ENCODE measurements at places on chromosomes 3 and 15.

DNA sequence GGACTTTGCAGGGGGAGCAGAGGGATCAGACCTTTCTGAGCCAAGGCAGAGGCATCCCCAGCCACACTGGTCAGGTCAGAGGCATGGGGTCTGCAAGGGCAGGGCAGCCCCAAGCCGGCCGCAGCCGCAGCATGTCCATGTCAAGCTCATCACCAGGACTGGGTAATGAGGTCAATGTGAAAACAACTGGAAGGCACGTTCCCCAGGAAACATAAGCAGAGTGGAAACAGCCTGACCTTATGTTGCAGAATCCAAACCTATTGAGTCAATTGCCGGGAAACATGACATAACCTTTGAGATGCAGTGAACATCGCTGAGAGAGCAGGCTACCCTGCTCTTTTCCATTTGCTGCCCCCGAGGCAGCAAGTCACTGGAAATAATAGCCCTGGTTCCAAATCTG is 315.1 kb upstream of the IGF1R start:
- no peak for DNase-seq

DNA sequence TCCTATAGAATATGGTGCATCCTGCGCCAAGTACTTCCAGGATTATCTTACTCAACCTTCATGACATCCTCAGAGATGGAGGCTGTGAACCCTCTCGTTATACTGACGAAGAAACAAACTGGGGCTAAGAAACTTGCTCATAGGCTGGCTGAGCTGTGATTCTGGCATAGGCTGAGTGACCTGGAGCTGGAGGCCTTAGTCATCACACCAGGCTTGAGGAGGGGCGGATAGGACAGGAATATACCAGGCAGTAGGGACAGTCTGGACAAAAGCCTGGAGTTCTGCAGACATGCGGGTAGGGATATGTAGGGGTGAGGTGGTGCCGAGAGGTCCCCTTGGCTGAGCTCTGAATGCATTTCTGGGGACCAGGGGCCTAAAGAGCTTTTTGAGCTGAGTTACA is 18.1 kb downstream of the HEMK1 start:
- DNase-seq = no peak

DNA sequence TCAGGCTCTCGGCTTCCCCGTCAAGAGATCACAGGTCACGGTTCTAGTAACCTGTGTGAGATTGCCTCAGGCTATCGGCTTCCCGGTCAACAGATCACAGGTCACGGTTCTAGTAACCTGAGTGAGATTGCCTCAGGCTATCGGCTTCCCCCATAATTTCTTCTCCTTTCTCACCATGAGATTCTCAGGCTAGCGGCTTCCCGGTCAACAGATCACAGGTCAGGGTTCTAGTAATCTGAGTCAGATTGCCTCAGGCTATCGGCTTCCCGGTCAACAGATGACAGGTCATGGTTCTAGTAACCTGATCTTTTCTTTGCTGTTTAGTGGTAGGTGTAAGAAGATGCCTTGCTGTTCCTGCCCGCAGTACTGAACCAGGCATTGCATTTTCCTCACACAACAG is 418.2 kb upstream of the ZNF717 start:
- DNase-seq = no peak

- DNase-seq = no peak
These were observed 36.9 kb downstream of the SENP8 start for GRCh38 chr15:72155003-72155621.

- DNase-seq = no peak
These were observed 303.0 kb upstream of the TPRG1 start for GRCh38 chr3:188868803-188869202.

GRCh38 chr3:12972781-12973702 is 100.2 kb downstream of the IQSEC1 start:
- no peak for DNase-seq

GRCh38 chr15:41797201-41797944 is 23.1 kb downstream of the MAPKBP1 start:
- DNase-seq = no peak

DNA sequence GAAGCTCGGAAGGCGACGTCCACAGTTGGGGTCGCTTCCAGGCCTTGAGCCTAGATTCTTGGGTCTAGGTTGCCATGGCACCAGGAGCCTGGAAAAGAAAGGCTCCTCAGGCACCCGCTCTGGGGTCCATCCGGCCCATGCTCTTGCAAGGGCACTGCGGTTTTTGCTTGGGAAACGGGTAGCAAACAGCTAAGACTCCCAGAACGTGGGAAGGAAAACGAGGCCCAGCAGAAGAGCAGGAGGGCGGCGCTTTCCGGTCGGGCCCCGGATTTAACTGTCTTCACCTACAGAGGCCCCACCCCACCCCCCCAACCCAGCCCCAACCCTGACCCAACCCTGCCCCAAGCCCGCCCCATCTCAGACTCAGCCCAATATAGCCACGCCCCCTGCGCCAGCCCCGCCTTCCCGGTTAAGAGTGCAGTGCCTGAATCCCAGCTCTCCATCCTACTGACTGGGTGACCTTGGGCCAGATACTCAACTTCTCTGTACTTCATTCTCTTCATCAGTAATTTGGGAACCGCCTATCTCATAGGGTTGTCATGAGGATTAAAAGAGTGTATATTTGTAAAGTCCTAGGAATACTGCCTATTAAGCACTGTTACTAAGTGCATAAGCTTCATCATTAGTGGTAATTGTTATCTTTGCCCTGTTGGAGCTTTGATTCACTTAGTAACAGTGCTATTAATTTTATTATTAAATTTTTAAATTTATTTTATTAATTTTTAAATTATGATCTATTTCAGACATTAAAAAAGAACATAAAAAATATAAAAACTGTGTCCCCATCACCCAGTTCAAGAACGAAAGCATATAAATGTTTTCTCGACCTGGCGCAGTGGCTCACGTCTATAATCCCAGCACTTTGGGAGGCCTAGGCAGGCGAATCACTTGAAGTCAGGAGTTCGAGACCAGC is 28.4 kb upstream of the SMAD6 start:
- DNase-seq = peak; percentile 27

DNA sequence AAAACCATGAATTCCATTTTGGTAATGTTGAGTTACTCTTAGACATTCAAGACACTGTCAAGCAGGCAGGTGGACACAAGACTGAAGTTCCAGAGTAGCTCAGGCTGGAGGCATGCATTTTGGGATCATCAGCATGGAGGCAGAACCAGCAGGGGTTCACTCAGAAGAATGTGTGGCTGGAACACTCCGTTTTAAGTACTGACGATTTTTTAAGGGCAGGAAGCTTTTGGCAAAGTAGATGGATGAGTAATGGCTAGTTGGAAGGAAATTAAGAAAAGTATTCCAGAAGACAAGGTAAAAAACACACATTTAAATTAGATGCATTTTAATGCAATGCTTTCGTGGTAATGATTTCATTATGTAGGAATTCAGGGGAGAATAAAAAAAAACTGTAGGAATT is 420.4 kb downstream of the ROBO2 start:
- DNase-seq = no peak

DNA sequence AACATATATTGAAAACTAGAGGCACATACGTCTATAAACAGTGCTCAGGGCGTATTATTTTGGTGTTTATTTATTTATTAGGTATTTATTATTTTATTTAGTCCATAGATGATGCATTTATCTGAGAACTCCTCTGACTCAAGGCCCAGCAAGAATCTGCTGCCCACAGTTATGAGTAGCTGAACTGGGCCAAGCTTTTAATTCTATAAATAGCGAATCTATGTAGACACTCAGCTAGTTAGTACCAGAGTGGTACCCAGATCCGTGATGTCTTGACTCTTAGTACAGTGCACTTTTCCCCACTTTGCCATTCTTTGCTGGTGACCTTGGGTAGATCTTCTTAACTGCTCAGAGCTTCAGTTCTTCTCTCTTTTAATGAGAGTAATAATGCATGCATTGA is 370.4 kb upstream of the TPRG1 start:
- DNase-seq = no peak

GRCh38 chr3:11507719-11508118 is 136.0 kb downstream of the VGLL4 start:
- DNase-seq = no peak

DNA sequence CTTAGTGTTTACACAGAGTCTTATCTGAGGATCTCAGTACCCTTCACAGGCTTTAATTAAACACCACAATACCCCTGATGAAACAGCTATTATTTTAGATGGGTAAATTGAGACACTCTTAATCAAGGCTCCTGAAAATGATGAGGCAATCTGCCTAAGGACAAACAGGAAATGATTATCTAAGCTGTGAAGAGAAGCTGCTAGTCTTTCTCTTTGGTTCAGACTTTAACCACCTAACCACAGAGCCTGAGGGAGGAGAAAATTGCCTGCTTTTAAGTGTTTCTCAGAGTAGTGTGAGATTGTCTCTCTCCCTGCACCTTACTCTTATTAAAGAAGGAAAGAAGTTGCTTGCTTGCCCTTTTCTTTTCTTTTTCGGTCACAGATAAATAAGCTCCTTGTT is 364.3 kb upstream of the ADAMTS9 start:
- no peak for DNase-seq

DNA sequence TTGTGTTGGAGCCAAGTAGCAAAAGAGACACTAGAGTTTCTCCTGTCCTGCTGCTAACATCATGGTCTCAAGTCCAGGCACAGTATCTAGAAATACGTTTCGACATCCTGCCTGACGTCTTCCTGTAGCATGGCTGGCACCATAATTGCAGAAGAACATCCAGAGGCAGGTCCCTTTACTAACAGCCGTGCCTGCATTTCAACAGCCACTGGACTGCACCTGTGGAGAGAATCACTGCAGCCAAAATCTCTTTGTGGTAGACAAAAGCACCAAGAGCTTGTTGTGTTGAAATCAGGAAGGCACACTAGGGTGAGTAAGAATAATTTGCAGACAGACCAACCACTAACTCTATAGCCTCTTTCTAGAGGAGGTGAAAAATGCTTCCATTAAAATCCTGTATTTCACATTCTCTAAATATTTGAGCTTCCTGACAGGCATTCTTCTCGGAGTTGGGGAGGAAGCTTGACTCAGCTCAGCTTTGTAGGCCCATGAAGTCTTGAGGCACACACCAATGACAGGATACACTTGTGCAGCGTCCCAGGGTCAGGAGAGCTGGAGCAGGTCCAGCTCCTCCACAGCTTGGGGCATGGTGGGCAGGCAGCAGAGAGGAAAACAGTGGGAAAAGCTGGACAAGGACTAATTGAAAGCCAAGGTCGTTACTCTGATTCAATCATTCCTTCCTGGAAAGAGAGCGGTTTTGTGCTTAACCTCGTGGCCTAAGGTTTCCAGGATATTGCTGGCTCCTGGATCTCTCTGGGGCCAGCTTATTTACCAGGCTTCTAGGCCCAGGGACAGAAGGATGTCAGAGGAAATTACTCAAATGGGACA is 244.9 kb downstream of the FAM43A start:
- DNase-seq = no peak

- no peak for DNase-seq
These were observed 759 bp downstream of the AMOTL2 start for GRCh38 chr3:134373271-134374104.

DNA sequence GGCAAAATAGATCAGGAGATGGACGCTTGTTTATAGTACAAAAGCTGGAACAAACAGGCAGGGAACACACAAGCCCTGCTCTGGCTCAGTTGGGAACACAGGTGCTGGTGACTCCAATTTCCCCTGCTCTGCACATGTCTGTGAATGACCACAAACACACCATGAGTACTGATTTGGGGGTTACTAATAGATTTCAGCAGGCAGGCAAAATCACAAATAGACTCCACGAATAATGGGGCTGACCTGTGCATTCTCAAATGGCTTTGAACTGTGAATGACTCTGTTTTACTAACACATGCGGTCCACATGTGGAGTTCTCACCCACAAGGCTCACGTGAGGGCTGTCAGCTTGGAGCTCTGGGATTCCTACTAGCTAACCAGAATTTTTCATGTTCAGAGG is 3.9 kb downstream of the RTP3 start:
- DNase-seq = no peak

DNA sequence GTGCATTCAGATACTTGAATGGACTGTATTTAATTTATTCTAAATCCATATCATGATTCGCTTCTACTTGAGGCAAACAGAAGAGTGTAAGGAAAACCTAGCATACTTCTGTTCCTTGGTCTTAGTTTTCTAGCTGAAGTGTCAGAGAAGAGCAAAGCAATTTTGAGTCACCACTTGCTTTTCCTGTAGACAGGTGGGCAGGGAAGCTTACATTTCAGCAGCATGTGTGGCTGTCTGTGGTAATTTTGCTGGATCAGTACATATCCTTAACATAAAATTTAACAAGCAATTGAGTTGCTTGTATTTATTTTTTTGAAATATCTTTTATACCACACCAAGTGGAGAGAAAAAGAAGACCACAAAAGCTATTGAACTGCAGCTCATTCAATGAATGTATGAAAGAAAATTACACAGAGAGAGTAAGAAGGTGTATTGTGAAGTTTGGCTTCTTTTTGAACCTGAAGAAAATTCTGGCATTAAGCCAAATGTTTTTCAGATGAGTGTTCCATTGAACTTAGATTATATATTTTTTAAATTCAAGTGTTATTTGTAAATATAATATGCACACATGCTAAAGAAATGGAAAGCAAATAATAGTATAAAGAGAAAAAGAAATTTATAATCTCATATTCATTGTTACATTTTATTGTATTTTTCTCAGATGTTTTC is 747.6 kb downstream of the NAALADL2 start:
- DNase-seq = no peak

DNA sequence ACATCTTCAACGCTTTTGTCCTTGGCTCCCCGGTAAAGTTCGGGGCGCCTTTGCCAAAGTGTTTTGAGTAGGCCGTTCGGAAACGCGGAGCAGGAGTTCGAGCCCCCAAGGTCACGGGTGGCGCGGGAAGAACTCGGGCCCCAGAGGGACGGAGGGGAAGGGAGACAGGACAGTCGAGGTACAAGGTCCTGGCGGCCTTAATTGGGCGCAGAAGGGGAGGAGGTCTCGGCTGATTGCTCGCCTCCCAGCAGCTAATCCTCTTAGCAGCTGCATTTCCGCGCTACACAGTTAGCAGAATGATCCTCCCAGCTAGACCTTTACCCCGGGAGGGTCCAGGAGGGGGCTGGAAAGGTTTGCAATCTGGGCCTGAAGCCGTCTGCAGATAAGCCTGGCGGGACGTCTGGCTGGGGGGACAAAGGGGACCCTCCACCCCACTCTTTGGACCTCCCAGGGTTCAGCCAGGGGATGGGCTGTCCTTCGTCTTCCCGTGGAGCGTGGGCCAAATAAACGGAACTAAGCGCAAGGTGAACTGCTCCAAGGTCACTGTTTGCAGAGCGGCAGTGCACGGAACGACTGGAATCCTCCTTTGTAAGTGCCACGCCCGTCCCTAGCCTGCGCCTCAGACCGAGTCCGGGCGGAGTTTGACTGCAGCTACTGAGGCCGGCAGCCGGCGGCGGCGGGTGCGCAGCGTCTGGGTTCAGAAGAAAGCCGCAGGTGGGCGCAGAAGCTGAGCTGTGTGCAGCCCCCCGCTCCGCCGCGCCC is 7.2 kb downstream of the EOMES start:
- no peak for DNase-seq

DNA sequence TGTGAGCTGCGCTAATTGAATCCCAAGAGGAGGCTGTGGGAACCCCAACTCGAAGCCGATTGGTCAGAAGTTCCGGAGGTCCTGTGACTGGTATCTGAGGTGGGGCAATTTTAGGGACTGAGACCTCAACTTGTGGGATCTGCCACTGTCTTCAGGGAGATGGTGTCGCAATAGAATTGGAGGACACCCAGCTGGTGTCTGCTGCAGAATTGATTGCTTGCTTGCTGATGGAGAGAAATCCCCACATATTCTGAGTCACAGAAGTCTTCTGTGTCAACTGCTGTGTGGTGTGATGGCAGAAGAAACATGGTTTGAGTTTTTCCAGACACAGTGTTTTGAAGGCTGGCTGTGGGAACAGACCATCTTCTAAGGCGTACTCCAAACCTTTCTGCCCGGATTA is 99.7 kb upstream of the PLXNA1 start:
- no peak for DNase-seq
